ENCODE measurements at places on chromosomes 12 and 14. TPM values are rescaled to one million over a fixed set of nuclear protein-coding genes. Genes with fewer than 3 reads are reported as not detected.

DNA sequence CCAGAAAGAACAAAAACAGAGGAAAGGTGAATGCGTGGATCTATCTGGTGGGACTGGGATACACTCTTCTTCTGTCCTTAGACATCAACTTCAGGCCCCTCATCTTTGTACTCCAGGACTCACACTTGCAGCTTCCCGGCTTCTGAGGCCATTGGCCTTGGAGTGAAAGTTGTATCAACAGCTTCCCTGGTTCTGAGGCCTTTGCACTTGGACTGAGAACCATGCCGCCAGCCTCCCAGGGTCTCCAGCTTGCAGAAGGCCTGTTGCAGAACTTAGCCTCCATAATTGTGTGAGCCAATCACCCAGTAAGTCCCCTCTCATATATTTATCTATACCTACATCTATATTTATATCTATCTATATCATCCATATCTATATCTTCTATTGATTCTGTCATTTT is 218.4 kb downstream of the SOX5 start:
- no peak for DNase-seq
- no peaks in the 10 kb centered on the region for H3K27me3 ChIP-seq
- H3K36me3 ChIP-seq: no peaks in the 10 kb centered on the region
- H3K4me3 ChIP-seq: no peak overlapping the region

- H3K27me3 ChIP-seq: no peaks in the 10 kb centered on the region
- H3K4me3 ChIP-seq: peak overlapping the region; percentile 19
- peaks cover 13% of the 10 kb centered on the region for H3K4me1 ChIP-seq
- DNase-seq: peak; percentile 83
These were observed 96.7 kb downstream of the CCER1 start for GRCh38 chr12:90858252-90858651.

DNA sequence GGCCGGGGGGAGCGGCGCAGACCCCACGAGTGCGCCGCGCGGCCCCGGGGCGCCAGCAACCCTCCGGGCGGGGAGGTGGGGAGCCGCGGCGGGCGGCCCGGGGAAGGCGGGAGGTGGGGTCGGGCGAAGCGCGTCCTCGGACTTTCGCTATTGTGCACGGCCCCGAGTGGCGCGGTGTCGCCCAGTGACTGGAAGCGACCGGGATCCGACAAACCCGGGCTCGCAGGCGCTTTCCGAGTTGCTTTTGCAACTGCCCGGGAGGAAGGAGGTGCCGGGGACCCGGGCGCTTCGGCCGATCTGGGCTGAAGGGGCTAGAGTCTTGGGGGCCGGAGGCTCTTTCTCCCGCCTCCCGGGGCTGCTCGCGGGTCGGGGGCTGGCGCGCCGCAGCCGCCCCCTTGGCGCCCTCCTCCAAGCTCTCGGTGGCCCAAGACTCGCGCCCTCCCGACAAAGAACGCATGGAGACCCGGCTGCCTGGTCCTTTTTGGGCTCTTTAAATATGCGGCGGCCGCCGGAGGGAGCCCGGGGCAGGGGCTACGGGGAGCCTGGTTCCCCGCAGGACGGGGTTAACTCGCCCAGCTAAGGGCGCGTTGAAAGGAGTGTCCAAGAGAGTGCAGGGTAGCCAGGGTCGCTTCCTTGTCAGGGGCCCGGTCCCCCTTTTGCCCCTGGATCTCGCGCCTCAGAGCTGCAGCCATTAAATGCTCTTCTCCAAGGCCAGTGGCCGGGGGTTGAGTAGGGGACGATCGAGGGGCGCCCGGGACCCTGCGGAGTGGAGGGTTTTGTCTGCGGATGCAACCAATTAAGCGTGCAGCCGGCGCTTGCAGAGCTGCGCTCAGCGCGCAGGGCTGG is 1.4 kb downstream of the HMGA2 start:
- DNase-seq: peak; percentile 46
- H3K27ac ChIP-seq: peak overlapping the region; percentile 92
- peaks cover 36% of the 10 kb centered on the region for H3K4me1 ChIP-seq
- H3K27me3 ChIP-seq: no peaks in the 10 kb centered on the region

SFSWAP gene
- 74.2 TPM for total RNA-seq
